ENCODE measurements at places on chromosomes 4 and X. TPM values are rescaled to one million over a fixed set of nuclear protein-coding genes. Genes with fewer than 3 reads are reported as not detected.
A peak's percentile ranks its signal among the peaks of the same experiment; 100 is the strongest.

GRCh38 chr4:86013621-86014020 is 346.2 kb downstream of the MAPK10 start:
- no peak overlapping the region for H3K27ac ChIP-seq
- H3K4me3 ChIP-seq = no peak overlapping the region
- DNase-seq = no peak
- no peaks in the 10 kb centered on the region for H3K27me3 ChIP-seq

DNA sequence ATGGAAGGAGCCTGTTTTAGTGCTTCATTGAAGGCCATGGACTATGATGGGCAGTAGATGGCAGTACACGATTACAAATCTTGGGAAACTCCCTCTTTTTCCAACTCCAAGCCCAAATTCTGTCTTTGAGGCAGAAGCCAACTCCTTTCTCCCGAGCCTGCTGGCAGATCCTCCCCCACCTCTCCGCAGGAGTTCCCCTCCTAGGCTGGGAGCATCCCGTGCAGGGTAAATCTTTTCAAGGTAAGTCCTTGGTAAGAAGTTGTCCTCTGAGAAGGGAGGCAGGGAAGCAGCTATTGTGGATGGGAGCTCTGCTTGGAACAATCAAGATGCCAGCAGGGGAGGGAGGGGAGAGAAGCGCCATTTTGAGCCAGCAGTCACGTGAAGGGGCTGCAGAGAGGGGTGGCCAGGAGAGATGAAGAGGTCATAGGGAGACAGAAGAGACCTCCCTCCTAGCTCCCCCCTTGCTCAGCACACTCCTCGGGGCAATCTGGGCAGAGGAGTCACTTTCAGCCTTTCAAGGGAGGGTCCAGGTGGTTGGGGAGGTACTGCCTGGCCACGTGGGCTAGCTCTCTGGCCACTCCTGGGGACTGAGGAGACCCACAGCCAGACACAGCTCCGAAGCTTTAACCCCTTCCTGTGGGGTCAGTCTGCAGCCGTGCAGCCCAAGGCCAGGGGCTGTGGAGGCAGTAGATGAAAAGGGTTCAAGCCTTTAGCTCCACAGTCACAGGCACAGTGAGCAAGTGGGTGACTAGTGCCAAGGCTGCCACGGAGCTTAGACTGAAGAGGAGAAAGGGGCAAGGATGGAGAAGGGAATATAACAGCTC is 9.6 kb downstream of the CC2D2A start:
- peak; percentile 74 for DNase-seq
- H3K27ac ChIP-seq = peak overlapping the region; percentile 35
- peaks cover 10% of the 10 kb centered on the region for H3K4me1 ChIP-seq
- no peaks in the 10 kb centered on the region for H3K27me3 ChIP-seq
- no peaks in the 10 kb centered on the region for H3K36me3 ChIP-seq

- H3K27me3 ChIP-seq = no peaks in the 10 kb centered on the region
- DNase-seq = no peak
- H3K27ac ChIP-seq = no peak overlapping the region
- H3K4me1 ChIP-seq = no peaks in the 10 kb centered on the region
- H3K36me3 ChIP-seq = no peaks in the 10 kb centered on the region
- no peak overlapping the region for H3K4me3 ChIP-seq
Observed at GRCh38 chrX:122219226-122219625, 964.9 kb upstream of the GRIA3 start.

GRCh38 chr4:128859887-128860677 is 50.6 kb downstream of the JADE1 start:
- no peak for DNase-seq
- H3K27ac ChIP-seq = no peak overlapping the region
- H3K4me3 ChIP-seq = no peak overlapping the region
- no peaks in the 10 kb centered on the region for H3K27me3 ChIP-seq
- H3K4me1 ChIP-seq = no peaks in the 10 kb centered on the region

DNA sequence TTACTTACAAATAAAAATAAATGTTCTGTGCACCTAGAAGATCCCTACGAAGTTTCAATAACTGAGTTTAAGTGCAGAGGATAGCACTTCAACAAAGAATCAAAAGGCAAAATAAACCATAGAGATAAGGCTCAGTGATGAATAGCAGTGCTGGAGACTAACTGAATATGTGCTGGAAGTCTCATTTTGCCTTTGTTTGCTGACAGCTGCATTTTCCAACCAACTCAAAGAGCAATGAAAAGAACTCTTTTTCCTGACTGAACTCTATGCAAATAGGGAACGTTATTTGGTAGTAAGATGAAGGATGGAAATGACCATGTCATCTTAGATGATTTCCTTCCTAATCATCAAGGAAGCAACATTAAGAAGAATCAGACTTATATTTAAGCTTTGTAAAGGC is 32.7 kb upstream of the ADH7 start:
- H3K27me3 ChIP-seq = no peaks in the 10 kb centered on the region
- no peak for DNase-seq
- no peaks in the 10 kb centered on the region for H3K36me3 ChIP-seq
- no peaks in the 10 kb centered on the region for H3K4me1 ChIP-seq
- H3K4me3 ChIP-seq = no peak overlapping the region

GRCh38 chr4:127149086-127149485 is 483.7 kb upstream of the INTU start:
- no peak overlapping the region for H3K4me3 ChIP-seq
- peaks cover 4% of the 10 kb centered on the region for H3K4me1 ChIP-seq
- H3K27ac ChIP-seq = no peak overlapping the region
- no peak for DNase-seq
- H3K36me3 ChIP-seq = no peaks in the 10 kb centered on the region

DNA sequence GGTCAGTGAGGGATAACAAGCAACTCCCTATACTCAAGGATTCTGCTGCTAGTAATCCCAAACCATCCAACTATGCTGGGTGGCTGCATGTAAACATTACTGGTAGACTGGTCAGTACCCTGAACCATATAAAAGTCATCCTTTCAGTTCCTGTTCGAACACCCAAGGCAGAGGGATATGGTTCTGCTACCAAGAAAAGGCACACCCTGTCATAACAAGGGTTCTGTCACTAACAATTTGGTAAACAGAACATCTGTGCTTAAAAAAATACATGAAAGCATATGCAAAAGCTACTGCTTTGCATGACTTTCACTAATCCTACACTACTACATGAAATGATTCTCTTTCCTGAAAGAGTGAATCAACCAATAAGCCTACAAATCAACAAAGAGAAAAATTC is 76.8 kb upstream of the MCF2 start:
- H3K4me3 ChIP-seq = no peak overlapping the region
- no peak for DNase-seq
- no peaks in the 10 kb centered on the region for H3K4me1 ChIP-seq
- H3K27ac ChIP-seq = no peak overlapping the region

- H3K4me1 ChIP-seq = no peaks in the 10 kb centered on the region
- no peak overlapping the region for H3K27ac ChIP-seq
- H3K4me3 ChIP-seq = no peak overlapping the region
- no peaks in the 10 kb centered on the region for H3K36me3 ChIP-seq
- DNase-seq = no peak
Observed at GRCh38 chr4:71253545-71253944, 85.3 kb upstream of the SLC4A4 start.

DNA sequence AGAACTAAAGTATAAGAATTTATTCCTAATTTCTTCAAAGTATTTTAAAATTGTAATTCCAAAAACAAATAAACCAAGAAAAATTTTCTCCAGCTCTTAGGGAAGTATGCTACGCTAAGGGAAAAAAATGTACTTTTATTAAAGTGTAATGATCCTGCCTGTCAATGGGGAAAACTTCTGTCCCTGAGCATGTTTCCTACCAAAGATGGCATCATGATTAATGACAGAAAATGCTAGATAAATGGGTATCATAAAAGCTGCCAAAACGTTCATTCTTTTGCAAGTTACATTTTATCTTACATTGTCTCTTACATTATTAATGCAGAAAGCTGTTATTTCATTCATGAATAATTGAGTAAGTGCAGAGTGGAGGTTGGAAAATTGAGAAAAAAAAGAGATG is 443.4 kb downstream of the TECRL start:
- H3K36me3 ChIP-seq = no peaks in the 10 kb centered on the region
- no peak overlapping the region for H3K27ac ChIP-seq
- no peak for DNase-seq
- no peak overlapping the region for H3K4me3 ChIP-seq
- H3K27me3 ChIP-seq = no peaks in the 10 kb centered on the region

DNA sequence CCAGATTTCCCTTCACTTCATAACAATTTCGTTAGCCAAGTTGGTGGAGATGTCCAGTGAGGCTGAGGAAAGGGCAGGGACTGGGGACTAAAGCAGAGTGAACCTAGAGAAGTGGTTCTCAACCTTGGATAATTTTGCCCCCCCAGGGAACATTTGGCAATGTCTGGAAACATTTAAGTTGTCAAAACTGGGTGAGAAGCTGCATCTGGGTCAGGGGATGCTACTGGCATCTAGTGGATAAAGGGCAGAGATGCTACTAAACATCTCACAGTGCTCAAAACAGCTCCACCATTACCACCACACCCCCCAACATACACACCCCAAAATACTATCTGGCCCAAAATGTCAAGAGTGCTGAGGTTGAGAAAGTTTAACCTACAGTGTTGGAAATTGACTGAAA is 32.0 kb upstream of the FGF16 start:
- no peaks in the 10 kb centered on the region for H3K36me3 ChIP-seq
- H3K27me3 ChIP-seq = no peaks in the 10 kb centered on the region
- no peak overlapping the region for H3K4me3 ChIP-seq
- no peaks in the 10 kb centered on the region for H3K4me1 ChIP-seq
- H3K27ac ChIP-seq = no peak overlapping the region

DNA sequence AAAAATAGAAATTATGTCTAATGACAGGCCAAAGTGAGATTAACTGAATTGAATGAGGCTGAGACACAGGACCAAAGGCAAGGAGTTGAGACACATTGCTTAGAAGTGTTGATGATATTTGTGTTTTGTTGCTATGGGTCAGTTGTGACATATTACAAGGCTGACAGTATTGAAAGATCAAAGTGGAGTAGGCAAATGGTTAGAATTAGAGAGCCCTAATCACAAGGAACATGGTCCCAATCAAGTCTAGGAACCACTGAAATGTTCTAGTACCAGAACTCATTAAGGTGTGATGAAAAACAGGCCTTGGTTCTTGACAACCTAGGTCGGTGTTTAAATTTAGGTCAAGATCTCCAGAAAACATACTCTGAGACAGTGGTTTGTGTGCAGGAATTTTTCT is 896.3 kb upstream of the HS3ST1 start:
- no peaks in the 10 kb centered on the region for H3K36me3 ChIP-seq
- H3K4me1 ChIP-seq = no peaks in the 10 kb centered on the region
- no peak overlapping the region for H3K27ac ChIP-seq
- H3K27me3 ChIP-seq = no peaks in the 10 kb centered on the region
- DNase-seq = no peak
- no peak overlapping the region for H3K4me3 ChIP-seq

DNA sequence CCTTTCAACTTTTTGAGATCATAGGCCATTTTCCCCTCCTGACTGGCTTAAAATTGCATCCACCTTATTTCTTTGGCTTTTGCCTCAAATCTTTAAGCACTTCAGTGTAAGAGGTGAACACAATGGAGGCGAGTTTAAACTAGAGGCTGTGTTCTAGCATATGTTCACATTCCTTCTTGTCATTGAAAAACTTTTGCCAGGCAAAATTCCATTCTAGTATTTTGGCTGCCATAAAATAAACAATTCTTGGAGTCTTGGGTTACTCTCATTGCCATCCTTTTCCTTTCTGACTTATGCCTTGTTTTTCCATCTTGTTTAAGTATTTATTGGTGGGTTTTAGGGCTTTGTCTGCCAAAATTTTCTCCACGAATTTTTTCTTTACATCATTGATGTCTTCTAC is 137.3 kb upstream of the ANXA10 start:
- no peaks in the 10 kb centered on the region for H3K36me3 ChIP-seq
- H3K27me3 ChIP-seq = no peaks in the 10 kb centered on the region
- H3K4me1 ChIP-seq = peaks cover 4% of the 10 kb centered on the region
- H3K4me3 ChIP-seq = no peak overlapping the region

DNA sequence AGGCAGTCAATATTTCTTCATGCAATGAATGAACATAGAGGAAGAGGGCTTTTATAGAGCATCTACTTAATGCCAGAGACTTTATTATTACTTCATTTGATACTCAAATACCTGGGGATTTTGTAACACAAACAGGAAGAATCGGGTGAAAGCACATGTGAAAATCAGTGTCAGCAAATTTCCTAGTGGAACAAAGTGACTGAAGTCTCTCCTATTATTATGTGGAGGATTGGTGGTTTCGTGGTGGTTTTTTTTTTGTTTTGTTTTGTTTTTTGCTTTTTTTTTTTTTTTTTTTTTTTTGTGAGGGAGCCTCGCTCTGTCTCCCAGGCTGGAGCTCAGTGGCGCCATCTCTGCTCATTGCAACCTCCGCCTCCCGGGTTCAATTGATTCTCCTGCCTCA is 207.0 kb downstream of the RRAGB start:
- H3K27ac ChIP-seq = no peak overlapping the region
- no peaks in the 10 kb centered on the region for H3K27me3 ChIP-seq
- H3K4me3 ChIP-seq = no peak overlapping the region
- no peak for DNase-seq

Gene TRPC3
- total RNA-seq = 3.3 TPM

Gene PDGFC
- total RNA-seq = 63.0 TPM

Gene PRR27
- total RNA-seq = not detected

Gene ZCCHC18
- total RNA-seq = 1.2 TPM

Gene TMEM164
- total RNA-seq = 104 TPM

Gene FAM120C
- total RNA-seq = 4.4 TPM

Gene BEX3
- total RNA-seq = 303 TPM

Gene SERTM2
- total RNA-seq = not detected

Gene IBSP
- 0.19 TPM for total RNA-seq

Gene CHIC1
- 5.4 TPM for total RNA-seq

Gene FRAS1
- total RNA-seq = 0.19 TPM

Data from SJSA1 (cell line).